ENCODE measurements at places on chromosomes 13 and 19. TPM values are rescaled to one million over a fixed set of nuclear protein-coding genes. Genes with fewer than 3 reads are reported as not detected.

- DNase-seq: no peak
These were observed 14.4 kb downstream of the SAMD4B start for GRCh38 chr19:39356647-39357046.

DNA sequence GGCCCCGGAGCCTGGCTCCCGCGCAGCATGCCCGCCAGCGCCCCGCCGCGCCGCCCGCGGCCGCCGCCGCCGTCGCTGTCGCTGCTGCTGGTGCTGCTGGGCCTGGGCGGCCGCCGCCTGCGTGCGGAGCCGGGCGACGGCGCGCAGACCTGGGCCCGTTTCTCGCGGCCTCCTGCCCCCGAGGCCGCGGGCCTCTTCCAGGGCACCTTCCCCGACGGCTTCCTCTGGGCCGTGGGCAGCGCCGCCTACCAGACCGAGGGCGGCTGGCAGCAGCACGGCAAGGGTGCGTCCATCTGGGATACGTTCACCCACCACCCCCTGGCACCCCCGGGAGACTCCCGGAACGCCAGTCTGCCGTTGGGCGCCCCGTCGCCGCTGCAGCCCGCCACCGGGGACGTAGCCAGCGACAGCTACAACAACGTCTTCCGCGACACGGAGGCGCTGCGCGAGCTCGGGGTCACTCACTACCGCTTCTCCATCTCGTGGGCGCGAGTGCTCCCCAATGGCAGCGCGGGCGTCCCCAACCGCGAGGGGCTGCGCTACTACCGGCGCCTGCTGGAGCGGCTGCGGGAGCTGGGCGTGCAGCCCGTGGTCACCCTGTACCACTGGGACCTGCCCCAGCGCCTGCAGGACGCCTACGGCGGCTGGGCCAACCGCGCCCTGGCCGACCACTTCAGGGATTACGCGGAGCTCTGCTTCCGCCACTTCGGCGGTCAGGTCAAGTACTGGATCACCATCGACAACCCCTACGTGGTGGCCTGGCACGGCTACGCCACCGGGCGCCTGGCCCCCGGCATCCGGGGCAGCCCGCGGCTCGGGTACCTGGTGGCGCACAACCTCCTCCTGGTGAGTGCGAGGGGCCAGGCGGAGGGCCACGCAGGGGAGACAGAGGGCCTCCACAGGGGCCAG, at the start of gene KL:
Gene KL, plus strand, starts transcription at position 10 of the 909 bp plus-strand sequence. Its CDS starts 18 bp downstream, at position 28.
- peak; percentile 26 for DNase-seq

PRKCSH gene
- total RNA-seq: 298 TPM

- DNase-seq: peak; percentile 48
These were observed 11.2 kb downstream of the HAS1 start for GRCh38 chr19:51712461-51713081.

S1PR5 gene
- total RNA-seq: not detected

DNA sequence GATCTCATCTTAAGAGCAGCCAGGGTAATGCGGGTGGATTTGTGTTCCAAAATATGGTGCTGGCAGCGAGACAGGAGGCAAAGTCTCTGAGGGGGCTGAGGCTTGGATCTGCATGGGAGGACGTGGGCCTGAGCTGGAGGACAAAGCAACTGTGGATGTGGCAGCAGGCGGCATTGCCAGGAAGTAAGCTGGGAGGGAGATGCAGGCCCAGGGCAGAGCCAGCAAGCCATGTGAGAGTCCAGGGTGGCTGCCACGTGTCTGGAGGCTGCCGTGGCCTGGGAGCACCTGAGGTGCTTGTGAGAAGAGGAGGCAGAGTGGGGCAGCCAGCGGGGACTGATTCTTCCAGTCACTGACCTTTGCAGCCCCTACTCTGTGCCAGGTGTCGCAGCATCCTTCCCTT, 52.0 kb downstream of the DPF1 start:
- no peak for DNase-seq
